ENCODE measurements at places on chromosomes 7 and 10. TPM values are rescaled to one million over a fixed set of nuclear protein-coding genes. Genes with fewer than 3 reads are reported as not detected.

The ARMS2 gene
- total RNA-seq: not detected

The ZNF467 gene
- total RNA-seq: 2.1 TPM

The KIF5B gene
- 52.2 TPM for total RNA-seq

The CAMK1D gene
- 2.1 TPM for total RNA-seq

The TMEM168 gene
- total RNA-seq: 20.4 TPM

The C7orf33 gene
- not detected for total RNA-seq

The SEMA4G gene
- total RNA-seq: 0.52 TPM

The AQP1 gene
- 67.8 TPM for total RNA-seq

The HABP2 gene
- under 0.01 TPM for total RNA-seq

The SPACDR gene
- total RNA-seq: not detected

Data from skeletal muscle tissue (tissue), 5 donors.